ENCODE measurements at places on chromosomes 12 and 14. TPM values are rescaled to one million over a fixed set of nuclear protein-coding genes. Genes with fewer than 3 reads are reported as not detected.
A peak's percentile ranks its signal among the peaks of the same experiment; 100 is the strongest.

DNA sequence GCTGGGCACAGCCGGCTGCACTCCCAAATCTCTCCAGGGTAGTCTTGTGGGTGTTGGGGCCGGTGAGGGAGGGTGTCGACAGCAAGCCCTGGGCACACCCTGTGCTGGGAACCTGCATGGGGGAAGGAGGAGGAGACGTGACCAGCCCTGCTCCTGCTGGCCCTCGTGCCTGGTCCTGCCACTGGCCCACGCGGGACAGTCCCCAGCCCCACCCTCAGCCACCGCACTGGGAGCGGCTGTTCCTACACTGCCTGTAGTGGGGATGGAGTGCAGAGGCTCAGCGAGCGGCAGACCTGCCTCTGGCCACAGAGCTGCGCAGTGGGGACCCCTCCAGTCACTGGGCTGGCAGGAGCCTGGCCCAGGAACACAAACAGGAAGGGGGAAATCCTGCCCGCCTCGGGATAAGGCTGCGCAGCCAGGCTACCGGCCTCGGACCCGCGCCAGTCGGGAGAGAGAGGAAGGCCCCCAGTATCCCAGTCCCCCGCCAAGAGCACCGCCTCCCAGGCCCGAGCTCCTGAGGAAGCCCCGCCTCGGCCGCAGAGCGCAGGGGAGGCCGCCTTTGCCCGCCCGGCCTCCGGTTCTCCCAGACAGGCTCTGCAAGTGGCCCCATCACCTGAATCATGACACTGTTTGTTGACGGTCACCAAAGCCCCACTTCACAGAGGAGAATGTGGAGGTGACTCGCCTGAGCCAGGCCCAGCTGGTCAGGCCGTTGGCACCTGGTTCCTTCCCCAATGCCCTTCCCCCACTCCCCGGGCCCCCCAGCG is 10.6 kb downstream of the AHNAK2 start:
- peak; percentile 89 for DNase-seq

The TAS2R42 gene
- not detected for polyA plus RNA-seq

DNA sequence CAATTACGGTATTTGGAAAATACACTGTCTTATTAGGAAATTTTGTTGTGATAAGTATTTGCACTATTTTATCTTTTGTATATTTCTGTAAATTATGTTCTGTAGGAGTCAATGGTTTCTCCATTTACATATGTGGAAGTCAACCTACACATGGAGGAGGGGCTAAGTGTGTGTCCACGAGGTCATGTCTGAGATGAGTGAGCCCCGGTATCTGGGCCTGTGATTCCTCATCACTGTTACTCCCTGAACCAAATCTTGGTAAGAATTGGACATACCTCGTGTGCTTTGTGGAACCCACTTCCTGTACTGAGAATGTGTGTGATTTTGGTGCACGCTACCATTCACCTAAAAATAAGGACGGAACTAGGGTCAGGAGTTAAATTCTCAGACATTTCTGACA is 1105.5 kb downstream of the TMEM121 start:
- no peak for DNase-seq

GRCh38 chr12:93896427-93896826 is 219.3 kb downstream of the CRADD start:
- DNase-seq, result no peak

The TSHR gene
- polyA plus RNA-seq, result 0.64 TPM

The CAPS2 gene
- 9.4 TPM for polyA plus RNA-seq

DNA sequence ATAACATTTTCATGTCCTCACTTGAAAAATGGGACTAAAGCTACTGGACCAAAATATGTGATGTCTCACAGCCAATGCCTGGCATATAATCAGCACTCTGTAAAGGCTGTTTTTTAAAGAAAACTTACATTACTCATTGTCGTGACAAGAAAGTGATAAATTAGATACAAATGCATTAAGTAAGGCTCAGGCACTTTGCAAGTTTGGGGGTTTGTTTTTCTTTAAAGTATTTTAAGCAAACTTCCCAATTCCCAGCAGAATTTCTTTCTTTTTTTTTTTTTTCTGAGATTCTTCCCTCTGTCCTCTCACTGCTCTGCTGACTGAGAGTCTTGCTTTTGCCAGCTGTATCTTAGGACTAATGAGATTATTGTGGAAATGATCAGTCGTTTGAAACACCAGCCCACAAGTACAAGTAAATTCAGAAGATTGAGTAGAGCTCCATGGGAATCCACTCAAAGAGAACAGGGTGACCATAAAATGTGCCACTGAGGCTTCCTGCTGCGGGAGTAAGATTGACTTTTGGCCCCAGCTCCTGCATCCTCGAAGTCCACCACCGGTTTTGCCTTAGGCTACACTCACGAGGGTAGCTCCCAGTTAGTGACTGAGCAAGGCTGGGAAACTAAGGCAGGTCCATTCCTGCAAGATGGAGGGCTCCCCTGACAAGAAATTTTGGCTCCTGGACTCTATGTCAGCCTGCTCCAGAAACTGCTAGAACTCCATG is 82.8 kb downstream of the TMTC1 start:
- DNase-seq, result no peak

The RAD51B gene
- 11.3 TPM for polyA plus RNA-seq

GRCh38 chr12:99957866-99958466 is 26.8 kb downstream of the ANKS1B start:
- no peak for DNase-seq

DNA sequence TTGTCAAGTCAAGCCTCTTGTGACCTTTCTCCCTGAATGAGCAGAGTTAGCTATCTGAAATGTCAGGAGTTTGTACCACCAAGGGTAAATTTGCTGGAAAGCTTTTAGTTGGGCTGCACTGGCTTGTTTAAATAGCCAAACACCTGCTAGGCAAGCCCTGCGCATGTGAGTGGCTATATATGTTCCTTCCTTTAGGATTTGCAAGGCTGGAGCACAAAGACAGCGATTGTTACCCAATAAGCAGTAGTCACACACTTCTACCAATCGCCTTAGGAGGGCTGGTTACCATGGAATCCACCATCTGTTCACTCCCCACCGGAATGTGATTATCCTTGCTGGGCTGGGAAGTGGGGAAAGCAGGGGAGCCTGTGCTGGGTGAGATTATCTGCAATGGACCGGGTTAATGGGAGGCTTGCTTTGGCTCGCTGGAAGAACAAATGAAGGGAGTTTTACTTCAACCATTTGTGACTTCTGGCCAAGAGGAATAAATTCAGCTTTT is 102.5 kb downstream of the FGD4 start:
- DNase-seq, result no peak

The AKAP3 gene
- 4.5 TPM for polyA plus RNA-seq

DNA sequence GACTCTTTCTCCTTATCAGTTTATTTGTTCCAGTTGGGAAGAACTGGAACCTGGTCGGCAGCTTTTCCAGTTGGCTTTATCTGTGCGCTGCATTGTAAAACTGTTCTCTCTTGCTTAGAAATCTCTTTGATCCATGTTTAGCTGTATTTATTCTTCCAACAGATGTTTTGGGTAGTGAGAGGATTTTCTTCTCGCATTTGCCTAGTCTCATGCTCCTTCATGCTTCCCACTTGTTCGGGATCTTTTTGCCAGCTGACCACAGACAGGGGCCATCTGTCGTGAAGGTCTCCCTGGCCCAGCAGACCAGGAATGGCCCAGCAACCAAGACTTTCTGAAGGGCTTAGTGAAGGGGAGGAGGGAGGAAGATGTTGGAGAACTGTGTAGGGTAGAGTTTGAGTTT is 21.6 kb downstream of the NTF3 start:
- no peak for DNase-seq

The TDRD9 gene
- 1.2 TPM for polyA plus RNA-seq

The CD4 gene
- polyA plus RNA-seq, result 97.8 TPM

GRCh38 chr14:58104808-58105207 is 47.2 kb downstream of the ARMH4 start:
- DNase-seq, result no peak

The ACSM4 gene
- not detected for polyA plus RNA-seq

DNA sequence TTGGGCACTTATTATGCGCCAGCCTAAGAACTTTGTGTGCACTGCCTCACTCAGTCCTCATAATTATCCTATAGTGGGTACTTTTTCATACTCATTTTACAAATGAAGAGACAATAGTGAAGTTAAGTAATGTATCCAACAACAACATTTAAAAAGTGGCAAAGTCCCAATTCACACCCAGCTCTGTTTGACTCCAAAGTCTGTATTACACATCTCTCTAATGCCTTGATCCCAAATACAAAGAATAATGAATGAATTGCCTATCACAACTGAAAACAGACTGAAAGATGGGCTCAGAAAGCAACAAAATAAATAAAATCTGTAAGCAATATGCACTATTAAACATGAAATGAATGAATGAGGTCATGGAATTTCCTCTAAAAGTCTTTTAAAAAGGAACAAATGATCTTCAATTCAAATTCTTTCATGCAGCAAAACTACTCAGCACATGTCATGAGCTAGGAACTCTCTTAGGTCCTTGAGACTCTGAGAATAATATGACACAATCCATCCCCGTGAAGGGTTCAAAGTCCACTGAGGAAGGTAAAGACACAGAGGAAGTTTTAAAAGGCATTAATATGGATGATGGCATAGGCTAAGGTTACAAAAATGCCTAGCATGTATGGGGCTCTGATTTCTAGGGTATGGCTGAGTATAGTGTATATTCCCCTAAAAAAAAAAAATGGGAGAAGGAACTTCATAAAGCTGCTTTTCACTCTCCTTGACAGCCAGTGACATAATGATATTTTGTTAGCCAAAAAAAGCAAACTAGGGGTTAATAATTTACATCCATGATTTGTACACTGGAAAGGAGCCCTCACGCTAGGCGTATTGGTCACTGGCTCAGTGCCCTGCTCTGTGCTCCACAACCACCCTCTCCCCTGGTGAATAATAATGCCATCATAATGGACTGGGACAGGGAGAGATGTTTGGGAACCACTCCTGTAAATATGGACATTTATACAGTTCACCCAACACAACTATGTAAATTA is 103.4 kb downstream of the SLC2A13 start:
- no peak for DNase-seq

- no peak for DNase-seq
Observed at GRCh38 chr12:22709292-22709691, 84.3 kb downstream of the ETNK1 start.

DNA sequence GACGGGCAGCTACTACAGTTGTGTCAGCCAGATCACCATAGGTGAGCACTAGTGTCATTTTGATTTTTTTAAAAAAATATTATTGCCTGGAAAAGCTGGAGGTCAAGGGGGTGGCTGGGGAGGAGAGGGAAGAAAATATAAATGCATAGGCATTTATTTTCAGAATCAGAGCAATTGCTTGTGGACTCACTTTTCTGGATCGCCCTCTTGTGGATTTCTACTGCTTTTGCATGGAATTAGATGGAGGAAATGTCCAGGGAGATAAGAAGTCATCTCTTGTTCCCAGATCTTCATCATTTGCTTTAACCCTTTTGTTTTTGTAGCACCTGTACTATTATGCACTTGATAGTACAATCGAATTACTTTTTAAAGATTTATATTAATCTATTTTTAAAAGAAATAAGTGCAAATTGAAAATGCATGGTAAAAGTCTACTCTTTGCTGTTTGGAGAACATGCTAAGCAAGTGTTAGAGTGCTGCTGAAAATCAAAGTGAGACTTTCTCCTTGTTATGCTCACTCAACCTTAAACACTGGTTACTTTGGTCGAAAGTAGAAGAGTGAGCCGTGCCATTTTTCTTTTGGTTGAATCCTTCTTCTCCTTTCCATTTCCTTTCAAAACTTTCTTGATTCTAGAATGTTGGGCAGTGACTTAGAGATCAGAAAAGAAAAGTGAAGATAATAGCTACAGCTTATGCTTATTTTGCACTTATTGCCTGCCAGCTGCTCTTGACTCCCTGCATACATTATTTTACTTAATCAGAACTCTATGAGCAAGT is 60.6 kb upstream of the ANO4 start:
- no peak for DNase-seq

The KCNK13 gene
- 0.25 TPM for polyA plus RNA-seq

- no peak for DNase-seq
Observed at GRCh38 chr12:102865821-102866615, 51.0 kb downstream of the PAH start.

DNA sequence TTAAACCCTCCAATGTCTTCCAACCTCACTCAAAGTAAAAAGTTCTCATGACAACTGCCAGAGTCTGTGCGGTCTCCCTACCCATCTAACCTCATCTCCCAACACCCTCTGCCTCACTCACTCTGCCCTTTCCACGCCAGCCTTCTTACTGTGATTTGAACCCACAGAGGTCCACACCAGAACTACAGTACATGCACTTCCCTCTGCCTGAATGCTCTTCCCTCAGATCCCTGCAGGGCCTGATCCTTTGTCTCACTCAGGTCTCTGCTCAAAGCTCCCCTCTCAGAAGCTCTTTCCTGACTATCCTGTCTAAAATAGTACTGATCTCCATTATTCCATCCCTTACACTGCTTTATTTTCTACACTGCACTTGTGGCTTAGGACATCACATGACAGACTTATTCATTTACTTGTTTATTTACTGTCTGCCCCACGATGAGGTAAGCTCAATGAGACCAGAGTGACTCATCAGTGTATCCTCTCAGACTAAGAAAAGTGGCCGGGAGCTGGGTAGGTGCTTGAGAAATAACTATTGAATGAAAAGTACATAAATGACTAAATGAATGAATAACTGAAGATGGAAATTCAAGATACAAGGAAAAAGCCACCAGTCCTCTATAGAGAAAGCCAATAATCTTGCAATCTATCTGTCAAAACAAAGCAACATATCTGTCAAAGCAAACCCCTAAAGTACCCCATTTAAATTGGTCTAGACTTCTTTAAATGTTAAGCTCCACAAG is 17.1 kb downstream of the POMT2 start:
- DNase-seq, result no peak

The PGF gene
- polyA plus RNA-seq, result 18.3 TPM

DNA sequence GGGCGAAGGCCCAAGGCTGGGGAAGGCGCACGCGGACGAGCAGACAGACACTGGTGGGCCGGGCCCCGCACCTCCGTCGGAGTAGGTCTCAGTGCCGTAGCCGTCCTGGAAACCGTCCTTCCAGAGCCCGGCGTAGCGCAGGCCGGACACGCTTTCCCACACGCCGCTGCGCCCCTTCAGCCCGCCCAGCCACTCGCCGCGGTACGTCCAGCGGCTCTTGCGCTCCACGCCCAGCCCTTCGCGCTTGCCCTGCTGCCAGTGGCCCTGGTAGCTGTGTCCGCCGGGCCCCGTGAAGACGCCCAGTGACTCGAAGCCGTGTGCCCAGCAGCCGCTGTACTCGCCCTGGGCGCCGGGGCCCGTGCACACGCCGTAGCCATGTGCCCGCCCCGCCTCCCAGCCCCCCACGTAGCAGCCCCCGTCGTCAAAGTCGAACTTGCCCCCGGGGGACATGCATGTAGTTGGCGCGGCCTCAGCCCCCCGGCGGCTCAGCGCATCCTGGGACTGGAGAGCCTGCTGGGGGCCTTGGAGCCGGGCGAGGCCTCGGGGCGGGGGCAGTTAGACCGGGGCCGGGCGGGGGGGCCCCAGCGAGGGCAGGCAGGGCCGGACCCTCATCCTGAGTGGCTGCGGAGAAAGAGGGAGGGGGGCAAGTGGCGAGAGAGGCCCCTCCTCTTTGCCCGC is 1.4 kb downstream of the JPH4 start:
- peak; percentile 26 for DNase-seq

- DNase-seq, result no peak
Observed at GRCh38 chr12:23113781-23114180, 488.8 kb downstream of the ETNK1 start.

The KCNC2 gene
- 0.42 TPM for polyA plus RNA-seq

- no peak for DNase-seq
Observed at GRCh38 chr14:66038618-66039017, 447.6 kb upstream of the CCDC196 start.

GRCh38 chr14:53620317-53620716 is 336.3 kb downstream of the BMP4 start:
- no peak for DNase-seq

GRCh38 chr12:66633676-66634075 is 45.2 kb downstream of the GRIP1 start:
- DNase-seq, result no peak
